T-helper 22 cell (primary cell): ENCODE measurements at places on chromosomes 16 and 17.

DNA sequence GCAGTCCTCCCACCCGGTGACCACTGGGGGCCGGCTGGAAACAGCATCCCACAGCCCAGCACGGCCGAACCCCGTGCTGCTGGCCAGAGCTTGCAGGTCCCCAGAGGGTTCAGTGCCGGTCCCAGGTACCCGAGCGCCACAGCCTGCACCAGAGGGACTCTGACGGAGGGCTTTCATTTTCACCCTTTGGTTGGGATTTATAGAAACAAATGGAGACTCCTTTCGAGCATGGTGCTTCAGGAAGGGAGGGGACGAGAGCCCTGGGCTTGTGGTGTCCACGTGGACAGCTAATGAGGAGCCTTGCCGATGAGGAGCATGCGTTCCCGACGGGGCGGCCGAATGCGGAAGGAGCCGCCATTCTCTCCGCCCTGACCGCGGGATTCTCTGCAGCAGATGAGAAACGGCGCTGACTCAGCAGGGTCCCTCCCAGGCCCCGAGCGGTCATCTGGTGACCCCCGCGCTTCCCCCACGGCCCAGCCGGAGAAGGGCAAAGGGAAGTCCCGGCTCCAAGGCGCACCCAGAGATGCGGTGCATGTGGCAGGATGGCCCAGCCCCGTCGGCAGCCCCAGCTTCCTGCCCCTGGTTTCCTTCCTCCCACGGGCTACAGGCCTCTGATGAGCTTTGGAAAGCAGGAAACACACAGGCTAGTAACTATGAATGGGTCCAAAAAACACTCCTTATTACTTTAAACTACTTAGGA lies 9.8 kb downstream of the SLC38A10 start:
- peak; percentile 41 for DNase-seq

- no peak for DNase-seq
Observed at GRCh38 chr17:12509801-12510200, 155.9 kb upstream of the MYOCD start.

- DNase-seq, result peak; percentile 35
Observed at GRCh38 chr16:11297492-11298142, 16.5 kb upstream of the PRM1 start.

GRCh38 chr17:78475211-78475610 lies 96.8 kb downstream of the PGS1 start:
- DNase-seq, result no peak

DNA sequence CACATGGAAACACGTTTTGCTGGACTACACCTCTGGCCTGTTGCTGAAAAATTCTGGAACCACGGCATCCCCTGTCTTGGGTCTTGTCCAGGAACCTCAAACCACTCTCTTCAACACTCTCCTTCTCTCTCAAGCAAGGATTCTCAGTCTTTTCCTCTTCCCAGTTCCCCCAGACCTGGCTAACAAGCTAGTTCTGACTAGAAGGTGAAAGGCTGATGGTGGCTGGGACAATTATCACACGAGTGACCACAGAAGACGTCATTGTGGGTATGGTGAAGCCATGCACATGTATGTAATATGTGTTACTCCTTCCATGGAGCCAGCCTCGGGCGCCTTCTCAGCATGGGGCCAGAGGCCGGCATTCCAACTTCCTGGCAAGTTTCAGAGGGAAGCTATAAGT lies 123.0 kb downstream of the CDYL2 start:
- no peak for DNase-seq

GRCh38 chr17:142102-142661 lies 4.8 kb downstream of the SCGB1C2 start:
- no peak for DNase-seq

DNA sequence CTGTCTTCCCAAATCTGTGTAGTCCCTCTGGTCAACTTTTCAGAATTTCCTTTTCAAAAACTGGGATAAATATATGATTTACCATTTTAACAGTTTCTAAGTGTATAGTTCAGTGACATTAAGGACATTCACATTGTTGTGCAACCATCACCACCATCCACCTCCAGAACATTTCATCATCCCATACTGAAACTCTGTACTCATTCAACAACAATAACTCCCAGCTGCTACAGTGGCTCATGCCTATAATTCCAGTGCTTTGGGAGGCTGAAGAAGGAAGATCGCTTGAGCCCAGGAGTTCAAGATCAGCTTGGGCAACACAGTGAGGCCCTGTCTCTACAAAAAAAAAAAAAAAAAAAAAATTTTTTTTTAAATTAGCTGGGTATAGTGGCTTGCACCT lies 131.0 kb downstream of the AATF start:
- DNase-seq, result no peak

GRCh38 chr17:73960469-73960868 lies 243.0 kb upstream of the RPL38 start:
- no peak for DNase-seq

DNA sequence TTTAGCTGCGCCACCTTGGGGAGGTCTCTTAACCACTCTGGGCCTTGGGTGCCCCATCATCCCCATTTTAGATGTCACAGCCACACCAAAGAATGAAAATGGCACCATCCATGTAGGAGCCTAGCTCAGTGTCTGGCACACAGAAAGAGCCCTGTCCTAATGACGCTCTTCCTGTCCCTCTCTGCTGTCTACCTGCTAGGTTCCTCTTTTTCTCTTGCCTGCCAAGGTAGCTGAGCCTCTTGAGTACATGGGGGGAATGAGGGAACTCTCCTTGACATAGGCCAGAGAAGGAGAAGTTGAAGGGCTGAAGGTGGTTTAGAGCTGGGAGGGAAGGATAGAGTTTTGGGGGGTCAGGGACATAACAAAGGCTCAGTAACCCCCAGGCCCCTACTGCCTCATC lies 1.8 kb downstream of the RUNDC3A start:
- no peak for DNase-seq

DNA sequence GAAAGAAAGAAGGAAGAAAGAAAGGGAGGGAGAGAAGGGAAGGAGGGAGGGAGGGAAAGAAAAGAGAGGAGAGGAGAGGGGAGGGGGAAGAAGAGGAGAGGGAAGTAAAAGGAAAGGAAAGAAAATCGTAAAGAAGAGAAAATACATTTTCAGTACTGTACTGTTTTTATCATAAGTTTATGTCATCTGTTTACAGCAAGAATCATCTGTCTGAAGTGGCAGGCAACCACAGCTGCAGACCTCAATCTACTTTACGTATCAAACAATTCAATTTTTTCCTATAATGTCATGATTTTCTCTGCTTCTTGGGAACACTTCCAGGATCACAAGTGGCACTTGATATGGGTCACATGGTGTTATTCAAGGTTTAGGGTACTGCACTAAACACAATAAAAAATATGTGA lies 58.3 kb downstream of the USP32 start:
- DNase-seq, result no peak

- no peak for DNase-seq
Observed at GRCh38 chr16:29820271-29820701, at the start of gene MVP. TSS of gene MVP (plus strand) at chr16:29820462. CDS start at chr16:29830550, 10,088 bp downstream.

- no peak for DNase-seq
Observed at GRCh38 chr16:82082543-82083244, 47.6 kb downstream of the HSD17B2 start.

DNA sequence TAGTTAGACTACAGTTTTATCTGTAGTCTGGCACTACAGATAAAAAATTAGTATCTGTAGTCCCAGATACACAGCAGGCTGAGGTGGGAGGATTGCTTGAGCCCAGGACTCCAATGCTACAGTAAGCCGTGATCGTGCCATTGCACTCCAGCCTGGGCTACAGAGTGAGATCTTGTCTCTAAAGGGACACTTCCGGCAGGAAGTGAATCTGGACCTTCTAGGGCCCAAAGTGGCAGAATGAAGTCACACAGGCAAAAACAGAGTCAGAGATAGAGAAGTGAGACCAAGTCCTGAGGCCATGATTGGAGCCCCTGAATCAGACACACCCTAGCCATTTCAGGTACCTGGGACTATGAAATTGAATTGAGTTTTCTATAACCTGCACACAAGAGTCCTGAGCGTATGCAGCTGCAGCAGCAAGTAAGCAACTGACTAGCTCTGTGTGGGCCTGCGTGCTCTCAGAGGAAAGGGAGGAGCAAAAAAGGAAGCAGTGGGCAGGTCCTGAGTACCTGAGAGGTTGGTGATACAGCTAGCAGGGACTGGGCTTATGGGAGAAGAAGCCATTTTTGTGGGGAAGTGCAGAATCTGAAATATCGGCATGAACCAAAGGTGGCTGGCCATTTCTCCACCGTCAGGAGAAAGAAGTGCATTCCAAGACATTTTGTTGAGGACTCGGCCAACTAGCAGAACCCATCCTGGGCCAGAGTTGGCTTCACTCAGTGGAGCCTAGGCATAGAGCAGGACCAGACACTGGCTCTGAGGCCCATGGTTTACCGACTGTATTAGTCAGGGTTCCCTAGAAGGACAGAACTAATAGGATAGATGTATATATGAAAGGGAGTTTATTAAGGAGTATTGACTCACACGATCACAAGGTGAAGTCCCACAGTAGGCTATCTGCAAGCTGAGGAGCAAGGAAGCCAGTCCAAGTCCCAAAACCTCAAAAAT lies 27.2 kb upstream of the BRD7 start:
- no peak for DNase-seq

GRCh38 chr17:13619462-13619861 lies 17.7 kb upstream of the HS3ST3A1 start:
- DNase-seq, result no peak

GRCh38 chr16:72895951-72896350 lies 152.0 kb downstream of the ZFHX3 start:
- no peak for DNase-seq

DNA sequence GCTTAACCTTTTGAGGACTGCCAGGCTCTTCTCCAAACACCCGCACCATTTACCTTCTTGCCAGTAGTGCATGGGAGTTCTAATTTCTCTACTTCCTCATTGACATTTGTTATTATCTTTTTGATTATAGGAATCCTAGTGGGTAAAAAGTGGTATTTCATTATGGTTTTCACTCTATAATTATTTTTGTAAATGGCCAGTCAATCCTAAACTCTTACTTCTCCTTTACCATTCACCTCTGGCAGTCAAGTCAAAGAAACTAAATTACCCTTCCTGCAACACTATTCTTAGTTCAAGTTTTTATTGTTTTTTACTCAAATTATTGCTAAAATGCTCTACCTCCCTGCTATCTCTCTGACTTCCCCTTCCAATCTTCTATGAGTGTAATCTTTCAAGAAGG lies 29.8 kb upstream of the ANKFY1 start:
- no peak for DNase-seq
